ENCODE measurements at places on chromosomes 16 and 17.

DNA sequence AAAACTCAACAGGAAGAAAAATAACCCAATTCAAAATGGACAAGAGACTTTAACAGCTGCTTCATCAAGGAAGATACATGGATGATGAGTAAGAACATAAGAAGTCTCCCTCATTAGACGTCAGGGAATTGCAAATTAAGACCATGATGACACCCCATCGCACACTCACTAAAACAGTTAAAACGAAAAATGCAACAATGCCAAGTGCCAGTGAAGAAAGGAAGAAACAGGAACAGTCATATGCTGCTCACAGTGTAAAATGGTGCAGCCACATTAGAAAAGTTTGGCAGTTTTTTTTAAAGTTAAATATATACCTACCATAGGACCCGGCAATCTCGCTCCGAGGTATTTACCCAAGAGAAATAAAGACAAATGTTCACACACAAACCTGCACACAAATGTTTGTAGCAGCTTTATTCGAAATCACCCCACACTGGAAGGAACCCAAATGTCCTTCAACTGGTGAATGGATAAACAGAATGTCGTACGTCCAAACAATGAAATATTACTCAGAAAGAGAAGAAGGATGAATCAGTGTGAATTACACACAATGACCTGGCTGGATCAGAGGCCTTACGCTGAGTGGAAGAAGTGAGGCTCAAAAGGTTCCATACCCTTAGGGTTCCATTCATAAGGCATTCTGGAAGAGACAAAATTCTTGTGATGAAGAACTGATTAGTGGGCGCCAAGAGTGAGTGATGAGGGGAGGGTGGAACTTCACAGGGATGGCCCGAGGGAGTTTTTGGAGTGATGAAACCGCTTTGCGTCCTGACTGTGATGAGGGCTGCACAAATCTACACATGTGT, 110.3 kb downstream of the C16orf95 start:
- no peak for DNase-seq

- no peak for DNase-seq
Observed at GRCh38 chr16:19223235-19224170, 55.5 kb downstream of the SYT17 start.

DNA sequence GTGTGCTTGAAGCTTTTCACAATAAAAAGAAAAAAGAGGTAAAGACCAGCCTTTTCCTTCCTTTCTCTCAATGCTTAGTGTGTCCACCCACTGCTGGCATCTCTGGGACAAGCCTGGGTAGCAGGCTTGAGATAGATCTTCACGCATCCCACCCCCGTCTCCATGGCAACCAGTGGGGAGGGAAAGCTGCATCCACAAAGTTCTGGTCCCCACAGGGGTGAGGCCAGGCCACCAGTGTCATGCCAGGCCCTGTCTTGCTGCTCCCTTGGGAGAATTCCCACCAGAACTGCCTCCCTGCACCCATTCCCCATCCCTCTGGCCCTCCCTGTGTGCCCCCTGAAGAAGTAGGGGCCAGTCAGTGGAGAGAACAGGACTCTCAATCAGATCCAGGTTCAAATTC, 259.9 kb downstream of the MRTFB start:
- no peak for DNase-seq

DNA sequence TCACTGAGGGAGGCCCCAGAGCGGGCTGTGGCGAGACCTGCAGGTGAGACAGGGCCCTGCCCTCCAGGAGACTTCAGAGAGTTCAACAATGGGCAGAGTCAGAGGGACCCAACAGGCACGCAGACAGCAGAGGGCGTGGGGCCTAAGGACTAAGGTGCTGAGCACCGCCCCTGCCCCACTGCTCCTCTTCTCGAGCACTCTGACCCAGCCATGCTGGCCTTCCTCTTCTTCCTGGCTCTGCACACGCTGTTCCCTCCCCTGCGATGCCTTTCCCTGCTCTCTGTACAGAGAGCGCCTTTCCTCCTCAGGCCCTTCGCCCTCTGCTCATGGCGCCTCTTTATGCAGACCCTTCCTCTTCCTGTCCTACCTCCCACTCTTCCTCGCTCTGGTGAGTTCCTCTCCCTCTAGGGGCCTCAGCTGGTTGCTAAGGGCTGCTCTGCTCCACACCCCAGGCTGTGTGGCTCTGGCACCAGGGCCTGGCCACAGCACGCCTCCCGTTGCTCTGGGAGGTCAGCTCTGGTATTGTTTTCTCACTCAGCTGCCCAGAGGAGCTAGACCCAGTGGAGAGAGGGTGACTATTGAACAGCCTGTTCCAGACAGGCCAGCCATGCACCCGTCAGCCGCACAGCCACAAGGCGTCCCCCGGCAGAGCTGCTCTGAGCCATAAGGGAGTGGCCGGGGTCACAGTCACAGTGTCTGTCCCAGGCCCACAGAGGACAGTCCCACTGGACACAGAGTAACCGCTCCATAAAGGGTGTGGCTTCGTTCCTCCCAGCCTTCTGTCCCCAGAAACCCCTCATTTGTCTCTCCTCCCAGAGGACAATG, 13.6 kb upstream of the RASD1 start:
- no peak for DNase-seq

- no peak for DNase-seq
Observed at GRCh38 chr17:82949361-82949760, 109.5 kb upstream of the ZNF750 start.

DNA sequence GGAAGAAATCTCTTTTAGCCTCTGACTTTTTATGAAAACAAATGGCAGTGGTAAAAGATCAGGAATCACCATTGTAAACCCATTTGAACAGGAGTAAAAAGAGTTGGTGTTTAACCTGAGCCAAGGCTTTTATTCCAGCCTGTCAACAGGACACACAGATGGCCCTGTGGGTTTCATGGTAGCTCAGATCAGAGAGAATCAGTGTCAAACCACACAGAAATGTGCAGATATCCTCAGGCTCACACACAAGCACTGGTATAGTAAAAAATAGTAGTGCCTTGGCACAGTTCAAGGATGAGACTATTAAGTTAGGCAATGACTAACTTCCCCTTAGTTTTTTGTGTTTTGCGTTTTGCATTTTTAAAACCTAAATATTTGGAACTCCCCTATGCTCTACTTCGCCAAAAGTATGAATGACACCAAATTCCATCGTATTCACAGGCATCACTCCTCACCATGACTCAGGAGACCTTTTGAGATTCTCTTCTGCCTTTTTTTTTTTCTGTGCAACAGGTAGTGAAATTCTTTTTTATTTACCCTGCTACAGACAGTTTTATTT, 1200.0 kb downstream of the CDH11 start:
- DNase-seq, result no peak

GRCh38 chr17:7932949-7933348, 943 bp downstream of the CNTROB start:
- no peak for DNase-seq

DNA sequence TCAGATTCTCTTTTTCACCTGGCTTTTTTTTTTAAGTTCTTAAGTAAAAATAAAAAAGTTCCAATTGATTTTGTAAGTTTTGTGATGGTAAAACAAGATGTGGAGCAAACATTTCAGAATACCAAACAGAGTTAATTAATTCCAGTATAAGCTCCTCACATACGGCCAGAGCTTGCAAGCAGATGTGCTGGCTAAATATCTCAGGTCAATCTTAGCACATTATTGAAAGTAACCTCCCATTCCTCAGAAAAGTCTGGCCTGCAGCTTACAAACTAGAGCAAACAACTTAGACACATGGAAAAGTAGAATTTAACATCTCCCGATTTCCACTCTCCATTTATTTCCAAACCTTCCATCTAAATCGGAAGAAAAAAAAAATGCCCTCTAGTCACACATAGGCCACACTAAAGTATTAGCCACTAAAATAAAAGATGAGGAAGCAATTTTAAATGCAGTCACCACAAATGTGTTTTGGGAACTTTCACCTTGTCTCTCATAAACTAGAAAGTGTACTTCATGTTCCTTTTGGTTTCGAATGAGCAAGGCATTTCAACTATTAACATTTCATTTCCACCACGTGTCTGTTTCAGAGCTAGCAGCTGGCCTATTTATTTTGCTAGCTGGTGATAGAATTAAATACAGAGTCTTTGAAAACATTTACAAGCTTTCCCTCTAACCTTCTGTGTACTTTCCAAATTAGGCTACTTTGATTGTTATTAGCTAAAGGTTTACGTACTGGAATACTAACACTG, 143.3 kb downstream of the STX8 start:
- DNase-seq, result peak; percentile 29

DNA sequence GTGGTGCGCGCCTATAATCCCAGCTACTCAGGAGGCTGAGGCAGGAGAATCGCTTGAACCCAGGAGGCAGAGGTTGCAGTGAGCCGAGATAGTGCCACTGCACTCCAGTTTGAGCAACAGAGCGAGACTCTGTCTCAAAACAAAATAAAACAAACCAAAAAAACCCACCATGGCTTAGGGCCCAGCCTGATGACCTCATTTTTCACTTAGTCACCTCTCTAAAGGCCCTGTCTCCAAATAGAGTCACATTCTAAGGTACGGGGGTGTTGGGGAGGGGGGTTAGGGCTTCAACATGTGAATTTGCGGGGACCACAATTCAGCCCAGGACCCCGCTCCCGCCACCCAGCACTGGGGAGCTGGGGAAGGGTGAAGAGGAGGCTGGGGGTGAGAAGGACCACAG, 1.4 kb upstream of the STH start:
- DNase-seq, result no peak

GRCh38 chr16:78770353-78771091, 671.1 kb downstream of the WWOX start:
- peak; percentile 46 for DNase-seq

DNA sequence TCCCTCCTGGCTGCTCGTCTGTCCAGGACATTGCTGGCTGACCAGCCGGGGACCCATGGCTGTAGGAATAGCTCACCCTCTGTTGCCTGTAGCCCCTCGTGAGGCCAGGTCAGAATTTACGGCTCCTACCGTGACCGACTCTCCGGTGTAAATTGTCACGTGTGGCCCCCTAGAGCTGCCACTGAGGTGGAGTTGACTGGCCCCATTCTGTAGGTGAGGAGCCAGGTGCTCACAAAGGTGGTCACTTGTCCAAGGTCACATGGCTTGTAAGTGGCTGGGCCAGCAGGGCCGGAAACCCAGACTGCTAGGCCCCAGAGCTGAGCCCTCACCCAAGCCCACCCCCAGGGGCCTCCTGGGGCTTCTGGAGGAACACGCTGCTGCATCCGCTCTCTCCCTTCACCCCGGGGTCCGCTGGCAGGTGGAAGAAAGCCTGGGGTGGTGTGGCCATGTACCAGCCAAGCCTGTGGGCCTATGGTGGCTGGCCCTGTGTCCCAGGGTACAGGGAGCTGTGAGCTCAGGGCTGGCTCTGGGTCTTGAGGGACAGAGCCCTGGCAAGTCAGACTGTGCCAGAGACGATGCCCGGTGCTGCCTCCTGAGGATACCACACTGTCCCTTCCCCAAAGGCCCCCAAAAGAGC, 120.7 kb downstream of the RAB11FIP4 start:
- DNase-seq, result no peak

- DNase-seq, result no peak
Observed at GRCh38 chr17:82927661-82928601, 88.1 kb upstream of the ZNF750 start.

- DNase-seq, result no peak
Observed at GRCh38 chr16:4828567-4829321, 18.3 kb downstream of the GLYR1 start.

DNA sequence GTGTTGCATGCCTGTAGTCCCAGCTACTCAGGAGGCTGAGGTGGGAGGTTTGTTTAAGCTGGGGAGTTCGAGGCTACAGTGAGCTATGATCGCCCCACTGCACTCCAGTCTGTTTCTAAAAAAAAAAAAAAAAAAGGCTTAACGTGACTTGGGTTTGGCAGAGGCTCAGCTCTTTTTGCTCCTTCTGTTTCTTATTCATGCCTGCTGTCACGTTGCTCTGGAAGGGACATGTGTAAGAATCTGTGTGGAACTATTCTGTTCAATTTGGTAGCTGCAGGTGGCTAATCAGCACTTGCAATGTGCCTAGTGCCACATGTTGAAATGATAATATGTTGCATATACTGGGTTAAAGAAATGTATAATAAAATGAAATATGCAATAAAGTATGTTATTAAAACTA, 20.9 kb upstream of the SYT17 start:
- no peak for DNase-seq

DNA sequence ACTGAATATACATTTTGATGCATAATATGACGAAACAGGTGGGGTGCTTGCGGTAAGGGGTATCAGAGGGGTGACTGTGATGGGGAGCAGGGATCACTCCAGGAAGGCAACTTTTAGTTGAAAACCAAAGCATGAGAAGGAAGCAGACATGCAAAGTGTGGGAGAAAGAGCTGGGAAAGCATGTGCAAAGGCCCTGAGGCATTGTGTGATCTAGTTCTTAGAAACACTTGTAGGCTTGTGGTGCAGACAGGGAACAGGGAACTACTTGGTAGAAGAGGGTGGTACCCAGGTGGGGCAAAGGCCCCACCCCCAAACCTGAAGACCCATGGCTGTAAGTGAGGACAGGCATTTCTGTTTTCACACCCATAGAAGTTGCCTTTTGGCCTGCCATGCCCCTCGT, 459.9 kb upstream of the EEF2KMT start:
- DNase-seq, result no peak

- DNase-seq, result no peak
Observed at GRCh38 chr17:76461765-76462555, 5.4 kb upstream of the AANAT start.

DNA sequence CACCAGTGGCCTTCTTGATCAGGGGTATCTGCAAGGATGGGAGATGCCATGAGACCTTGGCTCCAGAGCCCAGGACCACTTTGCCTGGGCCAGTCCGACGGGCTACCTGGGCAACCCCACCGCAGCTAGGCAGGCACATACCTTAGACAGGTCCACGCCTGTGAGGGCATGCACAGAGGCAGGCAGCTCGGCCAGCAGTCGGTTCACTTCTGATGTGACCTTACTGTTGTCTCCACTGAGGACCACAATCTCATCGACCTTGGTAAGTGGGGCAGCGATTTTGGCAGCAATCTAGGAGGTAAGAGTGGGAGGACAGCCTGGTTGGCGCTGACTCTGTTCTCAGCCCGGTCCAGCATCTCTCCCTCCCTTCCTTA, 17.0 kb downstream of the FLOT2 start:
- DNase-seq, result no peak

- DNase-seq, result no peak
Observed at GRCh38 chr16:65327346-65327745, 205.5 kb upstream of the CDH11 start.

GRCh38 chr17:36205637-36206485, 5.0 kb upstream of the CCL4L2 start:
- DNase-seq, result no peak

GRCh38 chr17:21522755-21523336, 146.7 kb downstream of the KCNJ12 start:
- no peak for DNase-seq

DNA sequence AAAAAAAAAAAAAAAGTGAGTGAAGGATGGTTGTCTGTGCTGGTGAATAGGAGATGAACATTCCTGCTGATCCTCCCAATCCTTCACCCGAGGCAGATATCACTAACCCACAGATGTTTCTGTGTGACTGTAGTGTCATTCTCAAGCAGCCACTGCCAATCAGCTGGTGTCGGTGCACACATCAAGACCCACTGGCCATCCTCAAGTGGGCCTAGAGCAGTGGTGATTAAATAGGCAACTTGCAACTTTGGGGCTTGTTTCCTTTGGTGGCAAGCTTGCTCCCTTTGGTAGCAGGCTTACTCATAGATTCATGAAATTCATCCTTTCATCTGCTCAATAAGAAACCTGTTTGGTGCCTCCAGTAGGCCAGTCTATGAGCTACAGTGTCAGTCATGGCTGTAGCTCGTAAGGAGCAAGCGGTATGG, 51.1 kb upstream of the LGALS9 start:
- DNase-seq, result no peak

- no peak for DNase-seq
Observed at GRCh38 chr17:80247561-80247960, 13.1 kb upstream of the RNF213 start.
